ENCODE measurements at places on chromosomes 12 and 14. TPM values are rescaled to one million over a fixed set of nuclear protein-coding genes. Genes with fewer than 3 reads are reported as not detected.

GRCh38 chr12:108691175-108691997 lies 39.9 kb downstream of the CORO1C start:
- DNase-seq, result peak; percentile 94

GRCh38 chr12:109592905-109593272 lies 19.3 kb downstream of the MVK start:
- no peak for DNase-seq

GRCh38 chr14:47442211-47442610 lies 233.2 kb downstream of the MDGA2 start:
- DNase-seq, result peak; percentile 38

- no peak for DNase-seq
These were observed 118.3 kb downstream of the DAAM1 start for GRCh38 chr14:59306775-59307174.

DNA sequence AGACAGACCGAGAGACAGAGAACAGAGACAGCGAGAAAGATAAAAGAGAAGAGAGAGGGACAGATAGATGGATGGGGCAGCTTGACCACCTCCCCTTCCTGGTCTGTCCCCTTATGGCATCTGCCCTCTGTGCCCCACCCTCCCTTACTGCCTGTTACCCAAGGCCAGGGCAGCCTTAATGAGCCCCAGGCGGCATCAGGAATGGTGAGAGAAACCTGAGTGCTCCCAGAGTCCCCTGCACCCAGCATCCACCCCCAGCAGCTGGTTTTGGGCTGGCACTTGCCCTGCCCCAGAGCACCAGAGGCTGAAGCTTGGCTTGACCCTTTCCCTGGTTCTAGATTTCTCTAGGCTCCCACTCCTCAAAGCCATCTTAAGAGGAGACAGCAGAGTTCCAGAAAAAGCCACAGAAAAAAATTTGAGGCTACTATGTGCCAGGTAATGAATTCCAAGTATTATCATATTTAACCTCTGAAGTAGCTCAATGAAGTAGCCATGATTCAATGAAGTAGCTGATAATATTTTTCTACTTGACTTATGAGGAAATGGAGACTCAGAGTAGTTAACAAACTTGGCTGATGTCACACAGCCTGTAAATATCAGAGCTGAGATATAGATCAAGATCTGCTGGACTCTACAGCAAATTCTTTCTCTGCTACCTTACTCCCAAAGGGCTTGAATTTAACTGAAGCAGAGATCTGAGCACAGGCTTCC lies 2.0 kb upstream of the ZNF385A start:
- DNase-seq, result no peak

- peak; percentile 92 for DNase-seq
These were observed 723 bp downstream of the NFKBIA start for GRCh38 chr14:35403603-35404448.

- no peak for DNase-seq
These were observed 17.2 kb upstream of the HHIPL1 start for GRCh38 chr14:99627510-99628381.

GRCh38 chr14:56808383-56809269 lies 1.7 kb downstream of the OTX2 start:
- DNase-seq, result no peak

DNA sequence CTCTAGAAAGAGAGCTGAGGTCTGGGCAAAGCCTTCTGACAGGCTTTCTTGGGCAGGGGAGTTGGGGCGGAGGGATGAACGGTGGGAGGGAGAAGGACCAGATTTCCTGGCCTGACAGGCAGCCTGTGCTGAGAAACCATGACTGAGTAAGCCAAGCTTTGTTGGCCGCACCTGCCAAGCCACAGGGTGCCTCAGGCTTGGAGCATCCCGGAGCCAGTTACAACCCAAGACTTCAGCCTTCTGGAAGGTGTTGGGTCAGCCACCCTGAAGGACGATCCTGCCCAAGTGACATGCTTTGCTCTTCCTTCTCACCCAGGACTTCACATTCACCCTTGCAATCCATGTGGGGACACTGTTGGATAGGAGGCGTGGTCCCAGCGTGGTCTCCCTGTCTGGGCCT lies 21.0 kb upstream of the AQP2 start:
- DNase-seq, result no peak

- no peak for DNase-seq
These were observed 43.1 kb downstream of the GPHB5 start for GRCh38 chr14:63275611-63276010.

- DNase-seq, result no peak
These were observed 923.0 kb upstream of the TMEM132C start for GRCh38 chr12:127343940-127344339.

- no peak for DNase-seq
These were observed 64.9 kb downstream of the ARID2 start for GRCh38 chr12:45794422-45794821.

DNA sequence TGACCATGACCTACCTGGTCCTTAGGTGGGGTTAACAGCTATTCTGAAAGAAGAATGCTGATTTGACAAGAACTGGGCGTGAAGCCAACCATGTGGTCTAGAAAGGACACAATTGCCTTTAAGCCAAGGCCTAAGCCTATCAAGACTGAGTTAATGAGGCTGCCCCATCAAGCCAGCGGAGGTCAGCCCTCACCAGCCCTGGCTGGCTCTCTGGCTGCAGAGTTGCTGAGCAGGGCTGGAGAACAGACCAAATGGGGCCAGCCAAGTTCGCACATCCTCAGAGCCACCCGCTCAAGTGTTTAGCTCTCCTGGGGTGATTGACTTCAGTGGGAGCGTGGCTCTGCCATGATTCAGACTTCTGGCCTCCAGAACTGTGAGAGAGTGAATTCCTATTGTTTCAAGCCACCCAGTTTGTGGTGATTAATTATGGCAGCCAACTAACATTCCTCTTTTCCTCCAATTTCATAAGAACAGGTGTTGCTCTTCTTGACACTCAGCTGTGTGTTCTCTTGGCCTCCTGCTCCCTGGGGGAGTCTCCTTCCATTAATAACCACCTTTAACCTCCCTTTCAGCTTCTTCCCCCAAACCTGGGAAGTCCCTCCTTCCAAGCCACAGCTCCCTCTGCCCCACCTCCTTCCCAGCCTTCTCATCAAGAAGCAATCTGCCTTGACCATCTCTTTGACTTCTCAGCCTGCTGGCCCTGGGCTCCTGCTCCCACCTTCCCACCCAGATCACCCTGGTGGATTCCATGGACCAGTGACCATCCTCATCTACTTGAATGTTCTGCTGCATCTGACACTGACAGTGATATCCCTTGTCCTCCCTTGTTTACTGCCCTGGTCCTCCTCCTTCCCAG lies 5.3 kb upstream of the SERPINA5 start:
- DNase-seq, result no peak

- no peak for DNase-seq
These were observed 42.9 kb downstream of the SMUG1 start for GRCh38 chr12:54145844-54146243.

- DNase-seq, result peak; percentile 51
These were observed 48.5 kb upstream of the CSRP2 start for GRCh38 chr12:76927170-76927784.

GRCh38 chr14:37436519-37436918 lies 158.5 kb downstream of the FOXA1 start:
- no peak for DNase-seq

DNA sequence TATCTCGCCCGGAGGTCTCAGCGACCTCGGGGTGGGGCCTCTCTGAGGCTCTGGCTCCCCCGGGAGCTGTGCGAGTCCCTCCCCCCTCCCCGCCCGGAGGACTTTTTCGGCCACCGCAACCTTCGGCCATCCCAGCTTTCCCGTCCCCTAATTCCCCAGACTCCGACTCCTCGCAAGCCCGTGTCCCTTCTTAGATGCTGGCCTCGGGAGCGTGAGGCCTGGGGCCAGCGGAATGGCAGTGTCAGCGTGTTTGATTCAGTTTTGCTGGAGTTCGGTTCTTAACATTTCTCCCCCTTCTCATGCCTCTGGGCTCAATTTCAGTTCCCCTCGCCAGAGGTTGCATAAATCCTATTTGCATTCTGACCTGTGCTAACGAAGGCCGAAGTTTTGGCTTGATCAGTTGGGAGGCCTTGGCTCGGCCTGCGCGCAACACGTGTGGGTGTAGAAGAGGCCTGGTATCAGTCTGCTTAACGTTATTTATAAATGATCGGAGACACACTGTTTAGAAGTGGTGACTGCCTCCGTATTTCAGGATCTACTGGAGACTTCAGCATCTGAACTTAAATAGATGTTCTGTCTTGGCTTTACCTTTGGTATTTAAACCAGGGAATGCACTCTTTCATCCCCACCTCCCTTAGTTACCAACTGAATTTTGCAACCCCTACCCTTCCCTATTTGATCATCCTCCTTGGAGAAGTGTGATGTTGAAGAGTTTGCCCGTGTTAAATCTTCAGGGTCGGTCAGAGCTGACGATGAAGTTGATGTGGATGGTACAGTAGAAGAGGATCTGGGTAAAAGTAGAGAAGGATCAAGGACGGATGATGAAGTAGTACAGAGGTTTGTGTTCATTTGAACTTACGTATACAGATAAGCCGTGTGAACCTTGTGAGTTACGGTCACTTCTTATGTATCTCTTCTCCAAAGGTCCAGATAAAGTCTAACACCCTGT lies 851 bp downstream of the HSP90B1 start:
- DNase-seq, result no peak

DNA sequence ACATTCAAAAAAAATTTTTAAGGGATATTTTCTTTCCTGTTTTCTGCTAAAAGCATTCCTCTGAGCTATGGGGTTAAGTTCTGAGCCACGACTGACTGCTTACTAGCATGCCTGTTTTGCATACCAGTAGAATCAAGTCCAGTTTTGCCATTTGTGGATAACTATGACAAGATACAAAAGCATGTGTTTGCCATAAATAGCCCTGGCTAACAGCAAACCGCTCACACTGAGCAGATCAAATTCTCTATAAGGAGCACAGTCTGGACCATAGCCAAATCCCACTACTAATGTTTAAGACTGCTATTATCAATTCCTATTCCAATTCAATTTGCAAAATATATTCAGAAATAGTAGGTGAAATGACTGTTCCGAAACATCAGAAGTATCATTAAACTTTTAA lies 3.2 kb downstream of the CFL2 start:
- DNase-seq, result no peak

DNA sequence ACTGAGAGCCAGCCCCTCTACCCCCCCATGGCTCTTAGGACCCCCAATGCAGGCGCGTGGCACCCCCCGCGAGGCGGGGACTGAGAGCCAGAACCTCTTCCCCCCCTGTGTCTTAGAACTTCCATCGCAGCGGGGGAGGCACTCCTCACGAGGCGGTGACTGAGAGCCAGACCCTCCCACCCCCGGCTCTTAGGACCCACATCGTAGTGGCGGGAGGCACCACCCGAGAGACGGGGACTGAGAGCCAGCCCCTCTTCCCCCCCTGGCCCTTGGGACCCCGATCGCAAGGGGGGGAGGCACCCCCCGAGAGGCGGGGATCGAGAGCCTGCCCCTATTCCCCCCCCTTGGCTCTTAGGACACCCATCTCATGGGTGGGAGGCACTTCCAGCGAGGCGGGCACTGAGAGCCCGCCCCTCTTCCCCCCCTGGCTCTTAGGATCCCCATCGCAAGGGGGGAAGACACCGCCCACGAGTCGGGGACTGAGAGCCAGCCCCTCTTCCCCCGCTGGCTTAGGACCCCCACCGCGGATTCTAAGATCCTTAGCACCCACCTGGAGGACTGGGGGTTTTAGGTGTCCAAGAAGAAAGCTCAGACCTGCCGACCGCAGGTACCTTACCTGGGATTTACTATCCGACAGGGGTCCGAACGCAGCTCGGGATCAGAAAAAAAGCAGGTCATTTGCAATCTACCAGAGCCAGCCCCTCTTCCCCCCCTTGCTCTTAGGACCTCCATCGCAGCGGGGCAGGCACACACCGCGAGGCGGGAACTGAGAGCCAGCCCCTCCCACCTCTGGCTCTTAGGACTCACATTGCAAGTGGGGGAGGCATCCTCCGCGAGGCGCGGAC lies 44.9 kb downstream of the DDX11 start:
- DNase-seq, result no peak

DNA sequence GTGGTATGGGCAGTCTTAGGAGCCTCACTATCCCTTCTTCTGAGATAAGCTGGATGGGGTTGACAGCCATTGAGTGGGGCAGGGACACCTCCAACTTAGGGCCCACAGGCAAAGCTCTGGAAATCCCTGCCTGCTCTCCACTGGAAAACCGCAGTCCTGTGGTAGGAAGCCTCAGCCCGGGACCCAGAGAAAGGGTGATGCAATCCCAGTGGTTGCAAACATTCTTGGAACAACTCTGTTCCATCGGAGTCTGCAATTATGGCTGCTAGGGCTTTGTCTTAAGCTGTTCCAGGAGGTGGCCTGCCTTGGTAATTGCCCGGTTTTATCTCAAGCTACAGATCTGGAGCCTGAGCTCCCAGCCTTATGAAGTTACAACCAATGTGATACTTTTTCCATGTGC lies 133.4 kb downstream of the DICER1 start:
- no peak for DNase-seq

GRCh38 chr12:96047229-96048211 lies 12.1 kb upstream of the LTA4H start:
- DNase-seq, result no peak

DNA sequence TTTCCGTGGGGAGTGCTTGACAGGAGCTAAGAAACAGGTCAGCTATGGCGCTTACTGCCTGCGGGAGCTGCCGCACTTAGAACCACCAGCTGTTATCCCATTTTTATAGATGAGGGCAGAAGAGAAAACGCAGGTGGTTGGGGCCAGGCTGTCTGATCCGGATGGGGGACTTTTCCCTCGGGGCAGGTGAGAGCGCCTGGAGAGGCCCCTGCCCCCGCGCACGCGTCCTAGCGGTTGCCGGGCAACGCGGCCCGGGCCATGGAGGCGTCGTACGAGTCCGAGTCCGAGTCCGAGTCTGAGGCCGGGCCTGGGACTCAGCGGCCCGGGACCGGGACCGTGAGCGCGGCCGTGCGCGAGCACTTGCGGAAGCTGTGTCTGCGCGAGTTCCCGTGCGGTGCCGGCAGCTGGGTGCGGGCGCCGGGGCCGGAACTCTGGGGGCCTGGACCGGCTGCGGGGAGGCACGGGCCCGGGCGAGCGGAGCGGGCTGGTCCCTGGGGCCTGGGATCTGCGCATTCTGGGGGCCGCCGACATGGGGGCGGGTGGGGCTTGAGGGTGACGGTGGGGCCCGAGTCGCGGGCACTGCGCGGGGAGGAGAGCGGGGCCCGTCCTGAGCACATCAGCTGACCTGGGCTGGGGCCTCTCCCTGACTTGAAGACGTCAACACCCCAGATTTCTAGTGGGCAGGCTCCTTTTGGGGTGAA lies at the start of gene LRRC43:
LRRC43 (plus strand) TSS at position 237 of the 701 bp plus-strand sequence; CDS start at position 259, 22 bp downstream.
- DNase-seq, result no peak

GUCY2C gene
- total RNA-seq, result 4.4 TPM

ANKRD33 gene
- not detected for total RNA-seq

KCNH5 gene
- not detected for total RNA-seq

TMEM117 gene
- 28.0 TPM for total RNA-seq

HSPB8 gene
- 17.1 TPM for total RNA-seq

BCL2L2 gene
- total RNA-seq, result 19.1 TPM

CMTM5 gene
- not detected for total RNA-seq

SLC41A2 gene
- 24.9 TPM for total RNA-seq

Measured in Caco-2 (cell line).